ENCODE measurements at places on chromosomes 7 and 10. TPM values are rescaled to one million over a fixed set of nuclear protein-coding genes. Genes with fewer than 3 reads are reported as not detected.

Gene CLEC5A
- not detected for polyA plus RNA-seq

Gene RBP3
- not detected for polyA plus RNA-seq

Gene CYP3A4
- not detected for polyA plus RNA-seq

Gene TUBAL3
- not detected for polyA plus RNA-seq

Gene GPR15LG
- polyA plus RNA-seq = not detected

Gene NXPH1
- polyA plus RNA-seq = 4.6 TPM

Gene LDB3
- polyA plus RNA-seq = 2.1 TPM

Gene JAKMIP3
- polyA plus RNA-seq = 3.2 TPM

Gene CACNA2D1
- 3.9 TPM for polyA plus RNA-seq

Gene ACHE
- 0.73 TPM for polyA plus RNA-seq

Gene SPDYE2
- not detected for polyA plus RNA-seq

Gene CDH23
- polyA plus RNA-seq = 7.6 TPM

Gene KLLN
- 0.99 TPM for polyA plus RNA-seq

Gene PRF1
- not detected for polyA plus RNA-seq

Gene MSMB
- not detected for polyA plus RNA-seq

Gene ITGA8
- polyA plus RNA-seq = not detected

Gene AKR1C2
- 29.0 TPM for polyA plus RNA-seq

Gene PTF1A
- polyA plus RNA-seq = not detected

Gene EN2
- polyA plus RNA-seq = 6.1 TPM

Gene ZC3HAV1L
- not detected for polyA plus RNA-seq

Gene PRLHR
- not detected for polyA plus RNA-seq

Gene SUV39H2
- 25.0 TPM for polyA plus RNA-seq

Gene LMTK2
- polyA plus RNA-seq = 9.5 TPM

Gene CCL24
- not detected for polyA plus RNA-seq

Gene TSPAN13
- polyA plus RNA-seq = 258 TPM

Gene PNLIP
- not detected for polyA plus RNA-seq

Gene DIP2C
- 13.2 TPM for polyA plus RNA-seq

Gene SPAM1
- polyA plus RNA-seq = not detected

Gene PON1
- not detected for polyA plus RNA-seq

Gene TLX1
- polyA plus RNA-seq = not detected

Gene GSDME
- 29.9 TPM for polyA plus RNA-seq

Gene SFTPA1
- not detected for polyA plus RNA-seq

Gene DENND10
- 45.5 TPM for polyA plus RNA-seq

Gene POMZP3
- 4.7 TPM for polyA plus RNA-seq

Gene CACNB2
- 102 TPM for polyA plus RNA-seq

Gene IDI2
- polyA plus RNA-seq = not detected

Gene CELF2
- 160 TPM for polyA plus RNA-seq

Gene C10orf88
- polyA plus RNA-seq = 40.9 TPM

Gene SLC39A12
- polyA plus RNA-seq = 0.58 TPM

Gene TIMM23B
- 18.2 TPM for polyA plus RNA-seq

Gene TRIM73
- 0.27 TPM for polyA plus RNA-seq

Gene KCNK18
- not detected for polyA plus RNA-seq

Gene DOCK1
- polyA plus RNA-seq = 4.6 TPM

Gene NPFFR1
- 0.13 TPM for polyA plus RNA-seq

Gene DOCK4
- polyA plus RNA-seq = 8.9 TPM
